ENCODE measurements at places on chromosomes 7 and 10.

GRCh38 chr7:140635816-140636215, 4.8 kb downstream of the DENND2A start:
- DNase-seq, result no peak

GRCh38 chr7:123131961-123132360, 67.8 kb downstream of the SLC13A1 start:
- no peak for DNase-seq

DNA sequence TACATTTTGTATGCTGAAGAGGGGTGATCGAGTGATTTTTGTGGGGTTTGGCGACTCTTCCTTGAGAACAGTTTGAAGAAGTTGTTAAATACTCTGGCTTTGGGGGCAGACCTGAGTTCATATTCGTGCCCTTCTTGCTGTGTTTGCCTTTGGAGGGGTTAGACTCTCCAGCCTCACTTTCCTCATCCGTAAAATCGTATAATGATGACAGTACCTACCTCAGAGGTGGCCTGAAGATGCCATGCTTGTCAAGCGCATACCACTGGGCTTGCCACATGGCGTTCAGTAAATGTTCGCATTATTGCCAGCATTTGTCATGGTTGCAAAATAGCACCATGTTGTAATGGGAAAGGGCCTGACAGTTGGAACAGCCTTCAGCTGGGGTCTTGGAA, 1.3 kb downstream of the STK17A start:
- DNase-seq, result peak; percentile 69

DNA sequence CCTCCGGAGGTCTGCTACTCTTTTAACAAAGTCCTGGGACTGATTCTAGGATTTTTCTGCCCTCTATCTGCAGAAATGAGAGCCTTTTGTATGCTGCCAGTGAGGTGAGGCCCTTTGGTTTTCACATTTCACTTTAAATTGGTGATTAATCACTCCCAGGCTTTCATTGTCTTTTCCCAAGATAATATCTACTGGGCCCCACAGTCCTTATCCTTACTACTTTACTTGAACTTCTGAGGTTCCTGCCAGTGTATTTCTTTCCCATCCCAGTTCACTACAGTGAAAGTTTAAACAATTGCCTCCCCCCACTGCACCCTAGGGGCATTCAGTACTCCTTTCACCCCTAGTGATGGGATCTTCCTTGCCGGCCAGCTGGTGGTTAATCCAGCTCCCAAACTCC, 127.4 kb upstream of the INHBA start:
- DNase-seq, result no peak

GRCh38 chr10:128952856-128953255, 514.2 kb upstream of the MGMT start:
- DNase-seq, result no peak

GRCh38 chr7:148289630-148290029, 300.9 kb upstream of the C7orf33 start:
- no peak for DNase-seq

DNA sequence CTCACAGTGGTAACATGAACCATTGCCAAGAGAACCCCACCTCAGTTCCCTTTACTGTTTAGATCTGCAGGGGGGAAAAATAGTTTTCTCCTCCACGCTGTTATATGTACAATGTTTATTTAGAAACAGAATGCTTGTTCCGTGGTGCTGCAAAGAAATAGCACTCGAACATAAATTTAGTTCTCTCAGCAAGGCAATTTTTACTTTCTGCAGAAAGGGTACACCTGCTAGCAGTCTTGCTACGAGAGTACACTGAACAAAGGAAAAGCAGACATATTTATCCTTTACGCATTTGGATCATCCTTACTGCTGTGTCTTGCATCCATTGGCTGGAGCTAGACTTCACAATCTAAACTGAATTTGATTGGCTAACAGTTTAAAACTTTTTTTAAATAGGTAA, 178.5 kb downstream of the HECW1 start:
- DNase-seq, result no peak

DNA sequence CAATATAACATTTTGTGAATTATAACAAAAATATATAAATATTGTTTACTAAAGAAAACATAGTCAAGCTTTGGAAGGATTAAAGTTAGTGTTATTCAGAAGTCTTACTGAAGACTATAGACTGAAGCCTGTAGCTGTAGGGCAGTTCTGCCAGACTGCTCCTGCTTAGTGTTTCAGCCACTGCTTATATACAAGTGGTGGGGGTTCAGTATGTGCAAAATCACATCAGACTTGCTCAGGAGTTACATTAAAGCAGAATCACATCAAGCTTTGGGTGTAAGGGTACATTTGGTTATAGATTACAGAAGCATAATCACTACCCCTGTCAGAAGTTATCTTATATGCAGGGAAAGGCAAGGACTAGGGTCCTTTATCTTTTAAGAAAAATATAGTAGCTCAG, 653.8 kb downstream of the ANKRD7 start:
- DNase-seq, result no peak

DNA sequence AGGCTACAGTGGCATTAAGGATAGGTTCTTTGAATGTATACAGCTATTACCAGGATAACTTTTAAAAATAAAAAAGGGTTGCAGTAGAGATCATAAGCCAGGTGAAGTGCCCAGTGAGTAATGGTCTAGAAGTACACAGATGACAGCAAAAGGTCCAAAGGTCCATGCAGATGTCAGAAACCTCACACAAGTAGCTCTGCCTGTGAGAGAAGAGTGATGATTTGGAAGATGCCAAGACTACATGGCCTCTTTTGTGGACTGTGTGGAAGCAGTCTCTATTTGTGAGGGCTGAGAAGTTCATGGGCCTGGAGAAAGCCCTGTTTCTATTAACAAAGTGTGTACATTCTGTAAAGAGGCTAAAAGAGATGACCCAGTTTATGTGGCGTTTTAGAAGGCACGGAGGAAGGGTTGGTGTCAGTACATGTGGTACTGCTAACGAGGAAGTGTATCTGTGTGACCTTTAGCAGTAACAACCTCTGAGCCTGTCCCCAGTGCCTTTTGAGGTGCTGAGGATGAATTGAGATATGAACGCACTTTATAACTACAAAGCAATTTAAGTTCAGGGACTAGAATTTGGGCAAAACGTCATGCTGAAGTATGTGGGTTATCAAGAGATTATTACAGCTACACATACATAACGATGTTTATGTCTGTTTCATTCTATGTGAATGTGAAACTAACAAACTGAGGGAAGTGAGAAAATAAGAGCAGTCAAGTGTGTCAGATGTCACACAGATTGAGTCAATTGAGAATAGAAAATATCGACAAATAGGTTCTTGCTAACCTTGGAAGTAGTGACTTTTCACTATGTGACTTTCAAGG, 7.6 kb downstream of the CYCS start:
- DNase-seq, result no peak

DNA sequence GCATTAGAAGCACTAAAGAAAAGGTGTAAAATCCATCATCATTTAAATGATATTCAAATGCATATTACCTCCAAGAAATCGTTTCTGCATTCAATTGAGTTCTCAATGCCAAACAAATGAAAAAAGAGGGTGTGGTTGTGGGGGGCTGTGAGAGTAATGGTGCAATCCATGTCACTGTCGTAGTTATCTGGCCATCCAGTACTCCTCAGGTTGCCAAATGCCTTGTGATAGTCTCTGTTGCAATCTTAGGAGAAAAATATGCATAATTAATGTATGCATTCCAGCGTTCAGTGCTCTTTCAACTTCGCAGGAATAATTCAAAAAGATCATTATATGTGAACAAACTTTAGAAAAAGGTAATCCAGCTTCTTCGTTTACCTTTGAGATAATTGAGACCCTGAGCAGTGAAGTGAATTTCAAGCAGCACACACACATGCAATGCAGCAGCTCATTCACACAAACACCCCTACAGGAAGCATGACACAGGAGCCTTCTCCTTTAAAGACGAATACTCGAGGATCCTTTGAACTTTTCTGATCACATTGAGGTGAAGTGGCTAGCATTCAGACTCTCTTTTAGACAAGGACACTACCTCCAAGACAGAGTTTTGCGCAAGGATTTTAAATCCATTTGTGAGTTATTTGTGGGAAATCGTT, 73.4 kb downstream of the OR13A1 start:
- no peak for DNase-seq

GRCh38 chr10:43105102-43105955, 28.5 kb downstream of the RET start:
- peak; percentile 92 for DNase-seq

DNA sequence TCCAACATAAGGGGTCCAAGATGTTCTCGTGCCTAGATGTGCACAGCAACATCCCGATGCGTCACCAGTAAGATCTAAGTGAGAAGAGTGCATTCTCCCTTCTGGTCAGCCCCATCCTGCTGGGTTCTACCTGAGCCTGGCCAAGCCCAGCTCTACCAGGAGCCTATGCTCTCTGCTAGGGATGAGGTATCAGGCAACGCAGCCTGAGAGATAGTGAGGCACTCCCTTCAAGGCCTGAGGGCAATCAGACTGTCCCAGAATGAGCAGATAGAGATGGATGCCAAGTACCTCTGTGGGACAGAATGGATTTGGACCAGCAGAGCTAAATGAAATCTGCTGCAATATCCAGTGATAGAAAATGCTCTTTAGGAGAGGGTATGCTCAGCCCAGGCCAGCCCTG, 26.7 kb downstream of the DDC start:
- no peak for DNase-seq

GRCh38 chr10:114596793-114597192, 61.3 kb downstream of the ABLIM1 start:
- DNase-seq, result no peak

GRCh38 chr7:53996876-53997275, 545.3 kb upstream of the VSTM2A start:
- DNase-seq, result no peak

GRCh38 chr7:44277851-44278250, 47.5 kb downstream of the CAMK2B start:
- DNase-seq, result peak; percentile 62

GRCh38 chr10:28020993-28021982, 22.4 kb upstream of the ODAD2 start:
- no peak for DNase-seq

GRCh38 chr10:49651039-49651835, 28.2 kb upstream of the C10orf53 start:
- DNase-seq, result no peak

- DNase-seq, result no peak
Measured at GRCh38 chr7:133030346-133030745, 51.5 kb downstream of the CHCHD3 start.

- peak; percentile 78 for DNase-seq
Measured at GRCh38 chr7:100568896-100569844, 4.5 kb downstream of the SAP25 start.

GRCh38 chr7:54908760-54909438, 109.9 kb upstream of the EGFR start:
- no peak for DNase-seq

- no peak for DNase-seq
Measured at GRCh38 chr10:127577376-127578258, 28.5 kb downstream of the NPS start.

DNA sequence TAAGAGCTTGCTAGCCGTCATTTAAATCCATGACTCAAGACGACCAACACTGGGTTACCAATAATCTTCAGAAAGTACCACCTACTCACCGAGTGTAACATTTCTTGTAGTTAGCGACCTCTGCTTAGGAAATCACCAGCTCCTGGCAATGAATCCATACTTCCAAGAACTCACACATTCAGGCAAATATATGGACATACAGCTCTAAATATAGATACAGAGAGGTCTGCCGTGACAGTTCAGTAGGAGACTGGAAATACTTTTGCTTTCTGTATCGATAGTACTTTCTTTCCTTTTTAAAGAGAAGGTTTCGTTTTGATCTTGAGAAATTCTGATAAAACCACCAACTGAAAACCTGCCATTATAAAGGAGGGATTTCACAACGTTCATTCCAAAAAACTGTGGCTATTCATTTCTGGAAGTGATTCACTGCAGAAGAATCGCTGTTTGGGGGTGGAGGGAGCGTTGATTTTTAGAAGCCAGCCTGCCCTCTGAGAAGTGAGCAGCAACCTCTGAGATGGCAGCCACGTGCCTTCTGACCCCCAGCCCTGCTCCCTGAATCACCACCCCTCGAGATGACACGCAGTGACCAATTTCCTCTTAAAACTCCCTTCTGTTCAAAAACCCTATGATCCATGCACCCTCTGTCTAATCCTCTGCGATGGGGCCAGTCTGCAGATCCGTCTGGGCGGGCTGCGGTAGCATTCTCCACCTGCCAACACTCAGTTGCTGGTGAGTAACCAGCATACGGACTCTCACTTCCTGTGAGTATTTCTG, 179.0 kb upstream of the KLF14 start:
- peak; percentile 94 for DNase-seq

DNA sequence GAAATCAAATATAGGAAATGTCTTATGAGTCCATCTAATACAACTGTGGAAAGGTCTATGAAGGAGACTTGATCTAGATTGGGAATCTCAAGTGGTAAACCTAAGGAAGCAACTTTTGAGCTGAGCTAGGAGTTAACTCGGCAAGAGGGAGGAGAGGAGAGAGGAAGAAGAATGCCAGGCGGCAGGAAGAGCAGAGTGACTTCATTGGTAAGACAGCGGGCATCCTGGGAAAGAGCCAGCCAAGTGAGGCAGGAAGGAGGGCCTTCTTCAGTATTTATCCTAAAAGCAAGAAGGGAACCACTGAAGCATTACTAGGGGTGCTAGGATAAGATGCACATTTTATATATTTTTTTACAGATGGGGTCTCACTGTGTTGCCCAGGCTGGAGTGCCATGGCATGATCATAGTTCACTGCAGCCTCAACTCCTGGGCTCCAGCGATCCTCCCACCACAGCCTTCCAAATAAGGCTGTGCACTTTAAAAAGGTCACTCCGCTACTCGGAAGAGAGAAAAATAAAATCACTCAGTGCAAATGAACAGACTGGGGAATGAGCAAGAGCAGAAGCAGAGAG, 2.0 kb downstream of the BCL7B start:
- no peak for DNase-seq

DNA sequence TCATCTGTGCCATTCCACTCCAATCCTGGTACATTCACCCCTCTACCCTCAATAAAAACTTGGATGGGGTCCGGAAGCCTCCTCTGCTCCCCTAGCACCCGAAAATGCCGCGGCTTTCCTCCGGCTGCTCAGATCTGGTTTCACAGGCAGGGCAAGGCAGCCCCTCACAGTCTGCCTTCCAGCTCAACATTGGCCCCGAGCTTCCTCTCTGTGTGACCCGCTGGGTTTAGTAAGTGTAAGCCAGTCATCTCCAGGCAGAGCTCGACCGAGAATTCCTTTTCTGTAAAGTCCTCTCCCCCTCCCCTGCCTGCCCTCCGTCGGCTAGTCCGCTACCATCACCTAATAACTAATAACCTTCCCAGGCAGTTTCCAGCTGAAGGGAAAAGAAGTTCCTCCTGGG, 3.4 kb downstream of the INHBA start:
- no peak for DNase-seq

DNA sequence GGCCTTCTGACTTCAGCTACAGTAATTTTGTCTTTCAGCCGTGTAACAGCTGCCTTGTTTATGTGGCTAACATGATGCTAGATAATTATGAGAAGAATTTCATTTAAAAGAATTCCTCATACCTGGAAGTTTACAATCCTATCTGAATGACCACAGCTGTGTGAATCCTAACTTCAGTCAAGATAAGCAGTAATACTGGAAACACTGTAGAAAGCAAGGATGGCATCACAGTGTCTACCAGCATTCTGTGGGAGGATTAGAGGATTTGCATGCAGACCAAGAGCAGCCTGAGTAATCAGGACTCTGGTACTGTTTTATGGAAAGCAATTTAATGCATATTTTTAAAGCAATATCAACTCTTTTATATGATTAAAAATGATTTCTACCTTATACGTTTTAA, 282.4 kb downstream of the EXOC4 start:
- no peak for DNase-seq

All from suppressor macrophage (primary cell).